ENCODE measurements at places on chromosomes 5 and 9.
A peak's percentile ranks its signal among the peaks of the same experiment; 100 is the strongest.

DNA sequence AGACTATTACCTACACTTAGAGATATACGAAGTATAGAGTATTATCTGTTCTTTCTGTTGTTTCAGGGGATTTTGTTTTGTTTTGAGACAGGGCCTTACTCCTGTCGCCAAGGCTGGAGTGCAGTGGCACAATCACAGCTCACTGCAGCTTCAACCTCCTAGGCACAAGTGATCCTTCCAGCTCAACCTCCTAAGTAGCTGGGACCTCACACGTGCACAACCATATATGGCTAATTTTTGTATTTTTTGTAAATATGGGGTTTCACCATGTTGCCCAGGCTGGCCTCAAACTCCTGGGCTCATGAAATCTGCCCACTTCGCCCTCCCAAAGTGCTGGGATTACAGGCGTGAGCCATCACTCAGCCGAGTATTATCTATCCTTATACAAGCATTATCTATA is 45.9 kb downstream of the SUSD1 start:
- DNase-seq: no peak

DNA sequence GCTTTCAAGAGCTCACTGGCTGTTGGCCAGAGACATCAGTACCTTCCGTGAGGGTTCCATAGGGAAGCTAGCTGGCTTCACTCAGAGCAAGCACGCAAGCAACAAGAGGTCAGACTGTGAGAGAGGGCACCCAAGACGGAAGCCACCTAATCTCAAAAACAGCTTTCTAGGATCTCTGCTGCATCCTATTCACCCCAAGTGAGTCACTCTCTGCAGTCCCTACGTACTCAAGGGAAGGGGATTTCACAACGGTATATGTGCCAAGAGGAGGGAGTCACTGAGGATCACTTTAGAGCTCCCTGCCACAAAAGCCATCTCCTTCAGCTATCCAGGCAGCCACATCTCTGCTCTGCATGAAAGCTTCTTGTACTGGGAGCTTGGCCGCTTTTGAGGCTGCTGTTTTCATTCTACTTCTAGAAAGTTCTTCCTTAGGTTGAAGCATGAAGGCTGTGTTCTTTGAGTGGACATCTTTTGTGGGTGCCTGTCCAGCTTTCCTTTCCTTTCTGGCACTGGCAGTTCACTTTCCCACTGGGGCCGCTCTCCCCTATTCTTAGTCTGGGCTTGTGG is 249.5 kb downstream of the MAN2A1 start:
- DNase-seq: no peak

DNA sequence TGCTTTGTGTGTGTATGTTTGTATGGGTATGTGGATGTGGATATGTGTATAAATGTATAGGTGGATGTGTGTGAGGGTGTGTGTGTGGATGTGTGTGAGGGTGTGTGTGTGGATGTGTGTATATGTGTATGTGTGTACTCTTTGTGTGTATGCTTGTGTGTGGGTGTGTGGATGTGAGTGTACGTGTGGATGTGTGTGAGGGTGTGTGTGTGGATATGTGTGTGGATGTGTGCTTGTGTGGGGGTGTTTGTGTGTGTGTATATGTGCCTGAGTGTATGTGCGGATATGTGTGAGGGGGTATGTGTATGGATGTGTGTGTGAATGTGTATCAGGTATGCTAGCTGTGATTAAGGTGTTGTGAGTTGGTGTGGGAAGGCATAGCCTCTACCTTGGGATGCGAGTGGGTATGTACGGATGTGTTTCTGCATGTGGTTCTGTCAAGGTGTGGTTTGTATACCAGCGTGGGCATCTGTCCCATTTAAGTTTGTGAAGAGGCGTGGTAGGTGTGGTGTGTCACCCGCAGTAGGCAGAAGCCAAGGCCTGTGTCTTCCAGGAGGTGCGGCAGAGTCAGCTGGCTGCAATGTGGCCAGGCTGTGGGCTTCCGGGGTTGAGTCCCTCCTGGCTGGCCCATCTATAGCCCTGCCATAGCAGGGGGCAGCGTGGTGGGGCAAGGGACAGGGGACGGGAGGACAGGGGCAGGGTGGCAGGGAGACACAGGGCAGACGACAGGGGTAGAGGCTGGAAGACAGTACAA is 155.8 kb downstream of the DAB2IP start:
- no peak for DNase-seq

DNA sequence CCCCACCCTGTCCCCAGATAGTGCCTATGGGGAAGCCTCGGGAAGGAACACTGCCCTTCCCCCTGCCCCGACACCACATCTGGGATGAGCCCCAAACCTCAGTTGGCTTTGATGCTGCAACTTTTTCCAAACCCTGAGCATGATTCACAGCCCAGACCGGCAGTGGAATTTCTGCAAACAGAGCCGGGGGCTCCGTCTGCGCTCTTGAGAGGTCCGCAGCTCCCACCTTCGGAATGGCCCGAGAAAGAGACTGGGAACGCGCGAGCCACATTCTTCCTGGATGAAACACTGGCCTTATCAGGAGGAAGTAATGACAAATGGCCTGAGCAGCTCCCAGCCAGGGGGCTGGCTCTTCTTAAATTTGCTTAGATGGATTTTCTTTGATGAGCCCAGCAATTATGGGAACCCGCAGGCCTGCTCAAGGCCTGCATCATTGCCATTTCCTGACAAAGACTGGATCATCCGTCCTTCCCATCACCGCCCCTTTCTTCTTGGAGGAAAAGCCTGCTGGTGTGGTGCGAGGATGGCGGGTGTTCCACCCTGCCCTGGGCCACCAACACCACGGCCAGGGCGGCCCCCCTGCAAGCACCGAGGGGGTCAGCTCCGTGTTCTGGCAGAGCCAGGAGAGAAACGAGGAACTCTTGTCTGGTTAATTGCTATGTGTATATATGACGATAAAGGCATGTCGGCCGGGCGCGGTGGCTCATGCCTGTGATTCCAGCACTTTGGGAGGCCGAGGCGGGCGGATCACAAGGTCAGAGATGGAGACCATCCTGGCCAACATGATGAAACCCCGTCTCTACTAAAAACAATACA is 38.8 kb upstream of the COL5A1 start:
- DNase-seq: peak; percentile 61

DNA sequence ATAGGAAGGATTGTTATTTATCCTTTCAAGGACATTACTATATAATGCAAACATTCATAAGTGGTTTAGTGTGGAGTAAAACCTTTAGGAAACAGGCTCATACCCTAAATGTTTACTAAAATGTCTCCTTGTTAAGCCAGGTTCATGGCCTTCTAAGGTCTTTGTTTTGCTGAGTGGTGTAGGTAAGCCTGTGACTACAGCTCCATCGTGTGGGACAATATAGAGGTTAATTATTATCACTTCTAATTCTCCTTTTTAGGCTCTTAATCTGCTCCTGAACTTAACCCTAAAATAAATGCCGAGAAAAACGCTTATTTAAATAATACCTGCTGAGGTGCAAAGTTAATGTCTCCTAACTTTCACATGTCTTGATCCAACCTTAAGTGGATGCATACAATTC is 43.8 kb downstream of the SPINK5 start:
- DNase-seq: no peak

GRCh38 chr5:71802673-71803072 is 83.6 kb downstream of the CARTPT start:
- DNase-seq: no peak

DNA sequence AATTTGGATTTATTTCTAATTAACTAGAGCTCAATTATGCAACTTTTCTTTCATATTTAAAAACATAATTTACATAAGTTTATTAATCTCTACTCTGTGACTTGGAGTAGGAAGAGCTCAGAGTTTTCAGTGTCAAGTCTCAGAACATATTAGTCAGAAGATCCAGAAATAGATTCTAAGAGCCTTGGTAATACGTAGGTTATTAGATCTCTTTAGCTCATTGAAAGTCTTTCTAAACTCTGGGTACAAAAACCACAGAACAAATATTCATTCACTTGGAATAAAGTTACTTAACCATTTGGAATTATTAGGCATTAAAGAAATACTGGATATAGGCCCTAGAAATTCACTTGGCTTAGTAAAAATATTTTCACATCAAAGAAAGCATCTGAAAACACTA is 26.3 kb upstream of the ISCA1 start:
- no peak for DNase-seq

DNA sequence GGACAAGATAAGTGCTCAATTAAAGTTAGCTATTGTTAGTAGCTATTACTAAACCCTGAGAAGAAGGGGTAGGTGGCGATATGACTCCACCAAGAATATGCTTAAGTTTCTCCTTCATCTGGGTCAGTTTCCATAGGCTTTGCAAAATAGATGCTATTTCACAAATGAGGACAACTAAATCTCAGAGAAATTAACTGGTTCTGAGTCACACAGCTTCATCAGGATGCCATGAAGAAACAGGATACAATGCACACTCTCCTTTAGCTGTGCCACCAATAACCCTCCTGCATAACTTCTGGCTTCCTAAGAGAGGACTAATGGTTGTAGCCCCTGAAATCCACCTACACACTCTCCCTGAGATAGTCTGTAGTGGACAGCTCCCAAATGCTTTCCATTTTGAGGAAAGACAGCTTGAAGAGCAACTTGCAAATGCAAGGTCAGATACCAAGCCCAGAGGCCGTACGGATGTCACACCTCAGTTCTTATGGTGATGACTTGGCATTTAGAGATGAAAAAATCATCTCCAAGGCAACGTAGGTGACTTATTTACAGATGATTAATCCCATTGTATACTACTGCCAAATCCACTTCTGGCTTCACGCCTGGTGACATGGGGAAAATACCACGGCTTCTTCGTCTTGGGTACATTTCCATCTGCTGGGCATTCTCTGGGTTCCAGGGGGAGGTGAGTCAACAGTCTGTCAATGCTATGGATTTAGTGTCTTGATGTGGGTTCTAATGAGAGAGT is 251.4 kb upstream of the IL12B start:
- DNase-seq: no peak

GRCh38 chr9:22203371-22204138 is 194.4 kb upstream of the CDKN2B start:
- no peak for DNase-seq

DNA sequence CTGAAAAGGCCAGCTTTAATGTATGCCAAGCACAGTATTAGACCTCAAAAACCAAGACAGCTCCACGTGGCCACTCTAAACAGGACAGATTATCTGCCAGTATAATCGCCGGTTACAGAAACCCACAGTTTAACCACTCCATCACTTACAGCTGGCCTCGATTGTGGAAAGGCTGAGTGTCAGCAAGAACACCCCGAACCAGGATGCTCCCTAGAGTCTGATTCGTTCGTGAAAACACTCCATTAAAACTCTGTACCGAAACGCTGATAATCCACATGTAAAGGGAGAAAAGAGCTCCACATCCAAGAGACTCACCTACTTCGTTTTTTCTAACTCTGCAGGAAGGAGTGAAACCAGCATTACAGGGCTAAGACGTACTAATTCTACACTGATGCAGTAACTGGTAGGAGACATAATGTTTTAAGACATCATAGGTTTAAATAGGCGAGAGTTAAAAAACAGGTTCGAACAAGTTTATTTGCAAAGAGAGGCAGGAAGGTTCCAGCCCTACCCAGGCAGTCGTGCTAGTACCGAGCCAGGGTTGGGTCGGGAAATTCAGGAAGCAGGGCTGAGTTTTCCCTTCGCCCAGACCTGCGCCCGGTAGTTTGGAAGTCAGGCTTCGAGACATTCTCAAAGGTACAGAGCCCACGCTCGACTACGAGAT is 949 bp downstream of the SERINC5 start:
- DNase-seq: peak; percentile 32

DNA sequence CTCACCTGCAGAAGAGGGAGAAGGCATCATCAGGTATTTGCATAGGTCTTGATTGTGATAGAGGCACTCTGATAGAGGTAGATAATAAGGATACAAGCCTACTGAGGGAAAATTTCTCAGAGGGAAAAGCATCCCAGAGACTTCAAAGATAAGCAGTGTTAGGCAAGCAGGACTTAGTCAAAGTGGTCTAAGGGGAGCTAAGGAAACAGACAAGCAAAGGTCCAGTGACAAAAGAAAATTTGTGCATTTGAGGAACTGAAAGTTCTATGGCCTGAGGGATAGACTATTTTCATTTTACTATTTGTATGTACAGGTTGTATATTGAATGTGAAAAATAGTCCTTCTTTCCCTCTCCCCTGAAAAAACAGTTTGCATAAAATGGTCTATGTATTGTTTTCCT is 27.4 kb downstream of the OXCT1 start:
- DNase-seq: no peak

DNA sequence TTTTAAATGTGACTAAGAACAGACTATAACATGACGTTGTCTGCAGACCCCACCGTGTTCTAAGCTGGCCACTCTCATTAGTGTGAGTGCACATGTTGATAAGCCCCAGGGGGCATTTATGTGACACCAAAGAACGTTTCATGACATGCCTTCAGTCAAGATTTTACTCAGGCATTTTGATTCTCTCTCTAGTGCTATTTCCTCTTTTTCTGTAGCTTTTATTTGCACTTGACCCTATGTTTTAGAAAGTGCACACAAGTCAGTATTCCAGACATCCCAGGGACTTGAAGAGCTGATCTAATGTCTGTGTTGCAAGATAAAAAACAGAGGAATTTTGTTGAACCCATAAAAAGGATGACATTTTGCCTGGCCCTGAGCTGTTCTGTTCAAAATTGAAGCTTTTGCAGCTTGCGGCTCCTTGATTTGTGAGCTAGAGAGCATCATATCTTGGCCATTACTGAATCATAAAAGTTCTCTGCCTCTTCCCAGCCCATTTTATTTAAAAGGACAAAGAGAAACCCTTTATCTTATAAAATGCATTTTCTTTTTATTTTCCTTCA is 80.9 kb upstream of the TYRP1 start:
- no peak for DNase-seq

GRCh38 chr9:123251324-123251723 is 17.1 kb downstream of the STRBP start:
- DNase-seq: no peak

DNA sequence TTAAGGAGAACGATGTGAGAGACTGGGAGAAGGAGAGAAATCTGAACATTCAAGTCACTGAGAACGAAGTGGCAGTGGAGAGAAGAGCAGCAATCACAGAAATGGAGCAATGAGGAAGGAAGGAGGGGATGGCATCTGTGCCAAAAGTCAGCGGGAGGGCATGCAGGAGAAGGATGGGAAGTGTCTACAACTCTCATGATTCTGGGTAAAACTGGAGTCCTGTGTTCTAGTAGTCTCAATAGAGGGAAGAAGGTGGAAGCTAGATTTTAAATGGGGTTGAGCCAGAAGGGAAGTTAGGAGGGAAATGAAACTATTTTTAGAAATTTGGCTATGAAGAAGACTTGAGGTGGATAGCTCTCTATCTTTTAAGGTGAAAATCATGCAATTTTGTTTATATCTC is 39.1 kb upstream of the SPATA31C2 start:
- DNase-seq: no peak

DNA sequence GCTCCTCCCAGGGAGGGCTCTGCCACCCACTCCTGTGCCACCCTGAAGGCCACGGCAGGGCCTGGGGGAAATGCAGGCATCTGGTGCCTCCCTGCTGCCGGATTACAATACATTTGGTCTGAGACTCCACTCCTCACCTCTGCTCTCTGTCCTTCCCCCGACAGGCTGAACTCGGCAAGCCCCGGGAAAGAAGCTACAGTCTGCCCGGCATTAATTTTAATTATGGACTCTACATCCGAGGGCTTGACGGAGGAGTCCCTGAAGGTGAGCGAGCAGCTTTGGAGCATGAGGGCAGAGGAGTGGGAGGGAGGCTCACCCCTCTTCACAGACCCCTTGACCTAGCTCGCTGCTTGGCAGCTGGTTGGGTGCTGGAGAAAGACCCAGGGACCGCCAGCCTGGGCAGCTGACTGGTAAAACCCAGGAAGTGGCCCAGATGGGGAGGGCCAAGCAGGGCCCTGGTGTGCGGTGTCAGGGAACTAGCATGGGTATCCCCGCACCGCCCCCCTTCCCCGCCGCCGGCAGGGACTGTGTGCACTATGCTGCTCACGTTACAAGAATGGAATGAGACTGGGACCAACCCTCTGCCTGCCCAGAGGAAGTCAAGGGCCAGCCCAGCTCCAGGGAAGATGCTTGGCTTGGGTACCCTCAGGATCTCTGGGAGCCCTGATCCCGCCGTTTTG is 83.7 kb upstream of the BARHL1 start:
- no peak for DNase-seq
